ENCODE measurements at places on chromosomes 13 and 19.

- DNase-seq: no peak
These were observed 8.4 kb downstream of the NPHS1 start for GRCh38 chr19:35843676-35844481.

GRCh38 chr13:50521006-50521830, 322.3 kb downstream of the DLEU7 start:
- DNase-seq: no peak

- no peak for DNase-seq
These were observed 1.1 kb downstream of the ADAMTS10 start for GRCh38 chr19:8609279-8610040.

- DNase-seq: no peak
These were observed 319.3 kb downstream of the TDRD3 start for GRCh38 chr13:60716313-60716712.

DNA sequence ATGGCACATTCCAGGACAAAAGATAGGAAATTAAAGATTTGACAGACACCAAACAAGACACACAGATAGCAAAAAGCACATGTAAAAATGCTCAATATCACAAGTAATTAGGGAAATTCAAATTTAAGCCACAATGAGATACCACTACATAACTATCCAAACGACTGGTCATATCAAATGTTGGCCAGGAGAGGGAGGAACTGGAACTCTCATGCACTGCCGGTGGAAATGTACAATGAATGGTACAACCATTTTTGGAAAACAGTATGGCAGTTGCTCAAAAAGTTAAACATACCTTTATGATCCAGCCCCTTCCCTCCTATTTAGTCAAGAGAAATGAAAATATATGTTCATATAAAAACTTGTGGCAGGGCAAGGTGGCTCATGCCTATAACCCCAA, 36.8 kb upstream of the CYP2S1 start:
- DNase-seq: no peak

GRCh38 chr13:35472323-35472881, 4.1 kb downstream of the MAB21L1 start:
- no peak for DNase-seq

- DNase-seq: peak; percentile 46
These were observed 37.6 kb downstream of the SOX21 start for GRCh38 chr13:94674609-94675348.

GRCh38 chr13:91151921-91152320, 195.6 kb upstream of the MIR17HG start:
- DNase-seq: no peak

GRCh38 chr19:53045536-53045935, 996 bp downstream of the ERVV-2 start:
- DNase-seq: no peak

DNA sequence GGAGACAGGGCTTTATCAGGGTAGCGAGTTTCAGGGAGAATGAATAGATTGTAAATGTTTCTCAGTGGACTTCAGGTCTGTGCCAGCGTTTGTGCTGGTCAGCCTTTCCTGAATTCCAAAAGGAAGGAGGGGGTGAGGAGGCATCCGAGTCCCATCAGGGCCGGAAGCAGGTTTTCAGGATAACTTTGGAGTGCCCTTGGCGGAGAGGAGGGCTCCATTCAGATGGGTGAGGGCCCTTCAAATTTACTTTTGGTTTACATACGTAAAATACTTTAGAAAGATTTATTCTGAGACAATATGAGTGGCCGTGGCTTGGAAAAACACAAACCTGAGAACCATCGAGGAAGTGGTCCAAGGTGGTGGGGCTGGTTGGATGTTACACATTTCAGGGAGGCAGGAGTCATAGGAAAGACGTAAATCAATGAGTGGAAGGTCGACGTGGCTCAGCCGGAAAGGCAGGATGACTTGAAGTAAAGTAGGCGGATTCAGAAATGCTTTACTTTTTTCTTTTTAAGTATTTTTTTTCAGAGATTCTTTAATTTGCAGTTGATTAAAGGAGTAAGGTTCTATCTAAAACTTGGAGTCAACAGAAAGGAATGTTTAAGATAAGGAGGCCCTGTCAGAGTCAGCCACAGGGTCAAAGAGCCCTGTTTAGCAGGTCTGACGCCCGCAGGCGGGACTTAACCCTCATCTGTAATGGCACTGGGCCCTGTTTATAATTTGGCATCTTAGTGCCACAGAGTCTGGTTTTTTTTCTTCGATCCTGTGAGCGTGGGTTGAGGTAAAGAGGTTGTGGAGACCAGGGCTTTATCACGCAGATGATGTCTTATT, 32.8 kb downstream of the ATP11A start:
- DNase-seq: no peak

DNA sequence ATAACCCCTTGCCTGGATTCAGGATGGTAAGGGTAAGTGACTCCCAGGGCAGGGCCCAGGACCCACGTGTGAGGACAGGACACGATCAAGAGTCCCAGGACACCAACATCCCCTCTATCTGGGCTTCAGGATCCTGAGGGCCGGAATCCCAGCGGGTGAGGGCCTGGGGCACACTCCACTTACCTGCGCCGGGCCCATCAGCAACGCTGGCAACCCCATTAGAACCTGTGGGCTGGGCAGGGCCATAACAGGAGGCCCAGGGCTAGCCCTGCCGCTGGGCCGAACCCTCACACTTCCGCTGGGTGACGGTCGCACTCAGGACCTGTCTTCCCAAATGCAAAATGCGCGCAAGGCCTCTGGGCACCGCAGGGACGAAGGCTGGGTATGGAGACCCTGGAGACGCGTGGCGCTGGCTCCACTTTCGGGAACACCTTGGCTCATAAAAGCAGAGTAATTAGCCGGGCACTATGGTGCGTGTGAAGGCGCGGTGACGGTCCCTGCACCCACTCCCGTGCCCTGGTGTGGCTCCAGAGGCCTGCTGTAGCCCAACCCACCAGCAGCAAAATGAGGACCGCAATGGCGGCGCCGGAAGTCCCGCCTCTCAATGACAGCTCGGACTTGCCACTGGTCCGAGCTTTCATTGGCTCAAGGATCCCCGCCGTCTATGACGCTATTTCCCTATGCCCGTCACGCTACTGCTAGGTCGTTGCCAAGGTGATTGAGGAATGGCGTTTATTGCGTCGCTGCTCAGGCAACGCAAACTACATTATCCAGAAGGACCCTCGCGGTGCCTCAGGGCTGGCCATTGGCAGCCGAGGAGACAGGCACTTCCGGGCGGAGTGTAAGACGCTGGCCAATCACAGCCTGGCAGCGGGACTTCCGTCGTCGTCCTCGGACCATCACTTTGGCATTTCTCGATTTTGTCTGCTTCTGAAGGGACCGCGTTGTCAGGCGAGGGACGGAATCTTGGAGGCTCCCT, at the start of gene ZNF132:
Gene ZNF132 (minus strand): TSS at position 578 of the 979 bp plus-strand sequence. CDS start 332 bp downstream, at position 246.
- DNase-seq: peak; percentile 98

- DNase-seq: no peak
These were observed 4.7 kb upstream of the PTGIR start for GRCh38 chr19:46629546-46630025.

GRCh38 chr19:38152461-38153379, 71.3 kb downstream of the DPF1 start:
- DNase-seq: no peak

GRCh38 chr13:35995136-35995535, 136.0 kb downstream of the DCLK1 start:
- no peak for DNase-seq

- no peak for DNase-seq
These were observed 130.2 kb downstream of the IRS2 start for GRCh38 chr13:109656206-109656605.

All from CD4-positive, alpha-beta T cell treated with Interleukin-12 subunit alpha and Interleukin-12 subunit beta, for 1 hour (primary cell).